Activated T-cell treated with anti-CD3 and anti-CD28 coated beads, Interleukin-2, amount 50 U/mL, for 4 hours (primary cell): ENCODE measurements at places on chromosomes 4 and X. TPM values are rescaled to one million over a fixed set of nuclear protein-coding genes. Genes with fewer than 3 reads are reported as not detected.

Gene MAGEA2B
- not detected for total RNA-seq

Gene SPANXA1
- total RNA-seq = not detected

DNA sequence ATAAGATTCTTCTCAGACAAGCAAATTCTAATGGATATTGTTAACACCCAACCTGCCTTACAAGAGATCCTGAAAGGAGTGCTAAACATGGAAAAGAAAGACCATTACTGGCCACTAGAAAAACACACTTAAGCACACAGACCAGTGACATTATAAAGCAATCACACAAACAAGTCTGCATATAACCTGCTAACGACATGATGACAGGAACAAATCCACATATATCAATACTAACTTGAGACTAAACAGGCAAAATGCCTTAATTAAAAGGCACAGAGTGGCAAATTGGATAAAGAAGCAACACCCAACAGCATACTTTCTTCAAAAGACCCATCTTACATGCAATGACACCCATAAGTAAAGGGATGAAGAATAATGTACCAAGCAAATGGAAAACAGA lies 100.5 kb upstream of the PCDH18 start:
- no peak for DNase-seq

GRCh38 chrX:43551590-43551989 lies 104.5 kb upstream of the MAOA start:
- DNase-seq = no peak

DNA sequence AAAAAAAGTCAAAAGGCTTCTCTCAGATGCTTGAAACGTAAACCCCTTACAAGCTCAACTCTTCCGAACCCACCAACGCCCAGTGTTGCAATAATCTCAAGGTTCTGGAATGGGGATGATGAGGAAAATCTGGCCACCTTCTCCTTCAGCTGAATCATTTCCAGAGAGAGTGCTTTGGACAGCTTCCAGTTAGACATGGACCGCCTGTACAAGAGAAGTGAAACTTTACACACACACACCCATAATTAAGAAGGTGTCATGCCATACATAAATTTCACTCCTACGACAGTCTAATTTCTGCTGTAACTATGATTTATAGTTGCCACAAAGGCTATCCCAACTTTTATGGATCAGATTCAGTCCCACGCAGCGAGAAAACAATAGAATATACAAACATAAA lies 72.3 kb downstream of the PRKG2 start:
- DNase-seq = no peak

Gene MAGEA8
- not detected for total RNA-seq

Gene VCX2
- total RNA-seq = not detected

- no peak for DNase-seq
Observed at GRCh38 chr4:148029781-148030180, 297.9 kb downstream of the ARHGAP10 start.

Gene EMCN
- total RNA-seq = not detected

DNA sequence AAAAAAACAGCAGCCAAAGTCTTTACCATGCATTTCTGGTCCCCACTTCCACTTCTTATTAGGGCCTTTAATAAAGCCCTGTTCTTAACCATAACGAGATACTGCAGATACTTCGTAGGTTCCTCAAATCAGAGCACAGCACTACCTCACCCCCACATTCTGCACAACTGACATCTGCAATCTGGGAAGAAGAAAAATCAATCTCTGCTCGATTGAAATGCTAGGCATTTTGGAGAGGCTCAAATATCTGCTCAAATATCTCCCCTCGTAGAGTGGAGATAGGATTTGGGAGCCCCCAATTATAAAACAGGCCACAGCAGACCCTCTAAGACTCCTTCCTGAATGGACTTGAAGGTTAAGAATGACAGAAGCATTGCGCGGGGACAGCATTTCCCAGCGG lies 40.3 kb upstream of the CENPU start:
- no peak for DNase-seq

Gene DDX3X
- total RNA-seq = 635 TPM

Gene F8A3
- 2.0 TPM for total RNA-seq

Gene IL15
- total RNA-seq = 0.79 TPM

Gene PLAC8
- 14.3 TPM for total RNA-seq

- no peak for DNase-seq
Observed at GRCh38 chrX:153469811-153470410, 465 bp downstream of the HAUS7 start.

GRCh38 chrX:39214387-39215126 lies 413.3 kb downstream of the MID1IP1 start:
- DNase-seq = no peak

GRCh38 chrX:137236837-137237236 lies 203.0 kb upstream of the GPR101 start:
- no peak for DNase-seq

DNA sequence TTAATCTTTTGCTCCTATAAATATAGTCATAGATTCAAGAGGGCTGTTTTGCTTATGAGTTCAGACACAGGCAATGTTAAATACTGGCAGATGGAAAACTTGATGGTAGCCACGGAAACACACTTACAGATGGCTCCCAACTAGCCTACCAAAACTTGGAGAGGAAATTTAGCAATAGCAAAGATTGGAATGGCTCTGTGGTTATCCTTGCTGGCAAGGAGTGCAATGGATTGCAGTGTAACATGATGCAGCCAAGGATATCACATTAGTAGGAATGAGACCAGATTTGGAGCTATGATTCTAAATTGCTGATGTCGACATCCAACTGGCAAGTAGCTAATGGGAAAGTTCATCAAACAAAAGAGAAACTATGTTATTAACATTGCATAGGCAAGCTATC lies 791.0 kb upstream of the DIAPH2 start:
- no peak for DNase-seq

- DNase-seq = no peak
Observed at GRCh38 chrX:30981968-30982367, 89.9 kb downstream of the FTHL17 start.

Gene TCEAL6
- total RNA-seq = not detected

DNA sequence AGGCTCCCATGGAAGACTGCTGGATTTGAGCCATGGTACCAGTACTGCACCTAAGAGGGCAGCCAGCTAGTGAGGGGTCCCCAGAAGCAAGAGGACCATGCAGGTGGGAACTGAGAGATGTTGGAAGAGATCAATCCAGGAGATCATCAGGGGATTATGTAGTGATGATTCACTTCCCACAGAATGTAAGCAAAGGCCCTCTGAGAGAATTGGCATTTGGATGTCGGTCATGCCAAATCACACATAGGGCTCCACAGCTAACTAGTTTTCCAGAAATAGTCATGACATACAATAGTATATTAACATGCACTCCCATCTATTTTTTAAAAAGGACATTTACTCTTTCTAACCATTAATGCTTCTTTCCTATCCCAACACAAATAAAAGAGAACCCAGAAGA lies 112.5 kb downstream of the RASGEF1B start:
- no peak for DNase-seq

DNA sequence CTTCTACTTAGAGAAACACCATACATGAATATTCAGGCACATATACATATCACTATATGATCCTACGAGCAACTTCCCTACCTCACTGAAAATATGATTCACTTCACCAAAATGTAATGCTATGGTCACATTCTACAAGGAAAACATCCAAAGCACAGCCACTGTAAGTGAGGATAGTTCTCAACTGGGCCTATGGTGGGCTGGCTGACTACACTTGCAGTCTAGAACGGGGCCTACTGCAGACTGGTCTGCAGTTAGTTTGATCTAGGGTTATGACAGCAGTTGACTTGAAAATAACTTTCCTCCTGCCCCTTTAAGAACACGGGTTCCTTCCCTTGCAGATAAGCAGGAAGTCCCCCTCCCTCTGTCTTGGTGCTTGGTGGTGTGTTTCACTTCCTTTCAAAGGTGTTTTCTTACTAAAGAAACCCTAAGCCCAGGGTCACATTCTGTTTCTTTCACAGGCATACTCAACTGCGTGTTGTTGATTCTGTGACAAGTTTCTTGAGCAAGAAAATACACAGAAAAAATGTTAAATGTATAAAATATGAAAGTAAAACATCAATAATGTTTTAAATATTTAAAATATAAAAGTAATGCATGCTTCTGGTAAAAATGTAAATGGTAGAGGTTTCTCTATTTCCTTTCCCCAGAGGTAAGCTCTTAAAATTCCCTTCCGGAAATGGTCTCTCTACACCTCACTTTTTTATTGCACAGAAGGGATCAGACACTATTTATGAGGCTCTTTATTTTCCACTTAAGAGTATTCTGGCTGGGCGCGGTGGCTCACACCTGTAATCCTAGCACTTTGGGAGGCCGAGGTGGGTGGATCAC lies 18.0 kb upstream of the TMSB4X start:
- DNase-seq = no peak

GRCh38 chr4:148795156-148795864 lies 353.1 kb upstream of the NR3C2 start:
- DNase-seq = no peak

- DNase-seq = no peak
Observed at GRCh38 chr4:107068116-107068515, 32.0 kb upstream of the DKK2 start.

- no peak for DNase-seq
Observed at GRCh38 chr4:84878546-84878945, 87.9 kb downstream of the WDFY3 start.

GRCh38 chrX:29869837-29870236 lies 345.5 kb upstream of the MAGEB2 start:
- DNase-seq = no peak

GRCh38 chrX:110097920-110098319 lies 95.0 kb downstream of the TMEM164 start:
- no peak for DNase-seq

Gene MAGEA2
- not detected for total RNA-seq

GRCh38 chr4:120829113-120829831 lies 93.3 kb downstream of the PRDM5 start:
- DNase-seq = no peak

Gene TMPRSS11B
- not detected for total RNA-seq

GRCh38 chrX:135981010-135981409 lies 4.2 kb upstream of the SLC9A6 start:
- DNase-seq = no peak

DNA sequence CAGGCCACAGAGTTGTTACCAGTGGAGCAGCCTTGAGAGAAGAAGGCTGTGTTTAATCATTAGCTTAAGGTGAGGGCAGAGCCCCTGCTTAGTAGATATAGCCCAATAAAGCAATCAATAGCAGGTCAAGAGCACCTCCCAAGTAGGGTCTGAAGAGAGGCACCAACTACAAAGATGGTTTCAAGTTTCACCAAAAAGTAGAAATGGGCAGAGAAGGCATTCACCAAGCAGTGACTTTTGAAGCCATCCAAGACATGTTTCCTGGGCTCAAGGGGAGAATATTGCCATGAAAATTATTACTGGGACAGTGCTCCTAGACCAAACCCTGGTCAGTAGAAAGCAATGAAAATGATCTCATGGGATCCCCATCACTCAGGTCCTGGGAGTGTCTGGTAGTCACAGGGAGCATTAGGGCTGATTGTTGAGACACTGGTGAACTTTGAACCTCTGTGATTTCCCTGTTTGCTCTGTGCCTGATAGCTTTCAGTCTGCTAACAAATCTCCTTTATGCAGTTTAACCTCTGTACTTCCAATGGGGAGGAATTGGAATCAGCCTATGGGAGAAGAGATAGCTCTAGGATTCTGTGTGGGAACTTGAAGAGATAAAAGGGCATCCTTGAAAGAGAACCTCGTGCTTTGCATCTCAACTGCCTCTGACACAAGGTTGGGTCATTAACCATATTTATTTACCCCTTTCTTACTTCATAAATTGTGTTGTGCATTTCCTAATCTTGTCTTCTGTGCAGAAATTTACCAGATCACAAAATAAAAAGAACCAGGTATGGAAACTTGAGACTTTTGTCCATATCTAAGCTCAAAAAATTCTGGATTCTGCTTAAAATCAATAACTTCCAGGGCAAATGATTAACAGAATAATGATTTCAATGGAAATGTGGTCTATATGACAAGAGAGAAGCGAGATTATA lies 9.3 kb upstream of the OTC start:
- no peak for DNase-seq

DNA sequence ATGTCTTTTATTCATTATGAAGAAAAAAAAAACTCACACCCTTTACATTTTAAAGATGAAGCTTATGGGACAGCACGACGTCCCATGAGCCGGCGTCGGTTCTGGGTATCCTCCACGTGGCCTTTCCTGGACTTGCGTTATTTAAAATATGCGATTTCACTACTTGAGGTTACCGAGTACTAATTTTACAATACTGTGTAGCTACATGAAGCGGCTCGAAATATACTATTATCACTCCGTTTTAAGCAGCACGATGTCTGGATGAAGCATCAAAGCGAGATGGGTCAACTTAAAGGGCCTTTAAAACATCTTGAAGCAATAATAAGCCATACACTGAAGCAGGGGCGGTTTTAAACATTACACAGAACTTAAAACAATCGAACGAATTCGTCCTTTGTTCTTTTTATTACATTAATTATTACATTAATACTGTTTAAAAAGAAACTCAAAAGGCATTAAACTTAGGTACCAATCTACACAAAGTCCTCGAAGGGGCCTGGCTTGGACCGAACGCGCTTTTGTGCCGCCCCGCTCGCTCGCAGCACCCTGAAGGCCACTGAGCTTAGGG lies 1.4 kb upstream of the KLF3 start:
- DNase-seq = no peak
